ENCODE measurements at places on chromosomes 4 and X.

DNA sequence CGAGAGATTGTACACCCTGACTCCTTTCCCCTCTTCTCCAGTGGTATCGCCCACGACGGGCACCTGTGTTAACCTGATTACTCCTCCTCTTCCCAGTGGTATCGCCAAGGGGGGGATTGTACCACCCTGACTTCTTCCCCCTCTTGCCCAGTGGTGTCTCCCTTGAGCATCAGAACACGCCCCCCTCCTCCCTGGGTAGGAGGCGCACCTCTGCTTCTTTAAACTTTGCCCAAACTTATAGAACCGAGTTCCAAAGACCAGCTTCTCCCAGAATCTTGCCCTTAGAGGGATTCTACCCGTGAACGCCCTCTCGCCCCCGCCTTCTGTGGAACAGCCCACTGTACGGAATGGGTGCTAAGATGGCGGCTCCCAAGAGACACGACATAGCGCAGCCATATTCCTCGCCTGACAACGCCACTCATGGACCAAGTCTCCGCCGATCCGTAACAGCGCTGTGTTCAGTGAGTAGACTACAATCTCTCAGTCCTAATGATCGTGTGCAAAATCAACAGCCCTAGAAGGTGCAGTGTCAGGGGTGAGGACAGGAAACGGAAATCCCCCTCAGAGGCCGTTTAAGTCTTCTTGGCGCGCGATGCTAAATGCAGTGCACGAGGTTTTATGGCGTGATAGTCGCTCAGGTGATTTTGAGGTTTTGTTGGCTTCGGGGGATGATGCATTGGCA, 4.2 kb upstream of the ZNF157 start:
- DNase-seq, result peak; percentile 63

DNA sequence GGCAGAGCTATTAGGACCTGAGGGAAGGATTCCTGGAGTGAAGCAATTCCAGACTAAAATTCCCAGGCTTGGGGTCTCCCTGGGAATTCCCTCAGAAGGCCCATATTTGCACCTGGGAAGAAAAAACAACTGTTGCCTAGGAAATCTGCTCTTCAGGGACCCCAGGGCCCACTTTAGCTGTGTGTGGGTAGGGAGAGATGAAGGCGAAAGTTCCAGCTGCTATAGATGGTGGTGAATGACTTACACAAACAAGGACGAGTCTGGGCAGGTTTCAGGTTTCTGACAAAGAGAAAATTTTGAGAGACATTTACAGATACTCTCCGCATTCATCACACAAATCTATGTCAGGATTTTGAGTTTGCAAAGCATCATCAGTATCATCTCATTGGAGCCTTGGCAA, 126.1 kb downstream of the GPC3 start:
- DNase-seq, result no peak

- no peak for DNase-seq
Measured at GRCh38 chr4:187665086-187665485, 330.5 kb upstream of the ZFP42 start.

- DNase-seq, result no peak
Measured at GRCh38 chr4:31370866-31371465, 650.8 kb downstream of the PCDH7 start.

DNA sequence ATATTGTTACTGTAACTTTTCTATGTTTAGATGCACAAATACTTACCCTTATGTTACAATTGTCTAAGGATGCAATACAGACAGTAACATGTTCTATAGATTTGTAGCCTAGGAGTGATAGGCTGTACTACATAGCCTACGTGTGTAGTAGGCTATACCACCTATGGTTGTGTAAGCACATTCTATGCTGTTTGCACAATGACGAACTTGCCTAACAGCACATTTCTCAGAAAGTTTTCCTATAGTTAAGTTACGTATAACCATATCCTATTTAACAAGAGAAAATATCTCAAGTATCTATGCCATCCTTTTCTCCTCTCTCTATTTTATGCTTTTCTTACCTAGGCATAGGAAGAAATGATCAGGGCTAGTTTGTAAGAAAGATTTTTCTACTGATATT, 710.8 kb upstream of the HTR2C start:
- DNase-seq, result no peak

GRCh38 chr4:140099983-140100382, 54.0 kb downstream of the MAML3 start:
- no peak for DNase-seq

- no peak for DNase-seq
Measured at GRCh38 chrX:16839219-16839851, 30.8 kb downstream of the RBBP7 start.

GRCh38 chr4:77022560-77023179, 53.1 kb downstream of the CCNI start:
- no peak for DNase-seq

- no peak for DNase-seq
Measured at GRCh38 chrX:97639526-97639925, 755.8 kb downstream of the RPA4 start.

DNA sequence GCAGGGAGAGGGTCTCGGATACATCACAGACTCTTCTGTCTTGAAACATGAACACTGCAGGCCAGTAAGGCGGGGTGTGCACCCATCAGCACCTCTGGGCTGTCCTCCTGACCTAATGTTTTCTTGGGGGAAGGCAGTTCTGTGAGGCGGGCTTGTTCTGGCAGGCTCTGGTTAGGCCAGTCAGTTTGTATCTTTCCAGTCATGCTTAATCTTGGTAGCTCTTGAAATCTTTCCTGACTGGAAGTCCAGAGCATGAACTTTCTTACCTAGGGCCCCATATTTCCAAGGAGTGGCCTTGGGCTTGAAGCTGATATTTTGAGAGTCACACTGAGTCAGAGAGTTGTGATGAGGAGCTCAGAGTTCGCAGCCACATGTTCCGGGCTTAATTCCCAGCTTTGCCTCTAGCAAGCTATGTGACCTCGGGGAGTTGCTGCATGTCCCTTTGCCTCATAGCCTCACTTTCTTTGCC, 54.2 kb upstream of the RASSF6 start:
- DNase-seq, result no peak

- no peak for DNase-seq
Measured at GRCh38 chrX:129600981-129601424, 53.8 kb downstream of the APLN start.

DNA sequence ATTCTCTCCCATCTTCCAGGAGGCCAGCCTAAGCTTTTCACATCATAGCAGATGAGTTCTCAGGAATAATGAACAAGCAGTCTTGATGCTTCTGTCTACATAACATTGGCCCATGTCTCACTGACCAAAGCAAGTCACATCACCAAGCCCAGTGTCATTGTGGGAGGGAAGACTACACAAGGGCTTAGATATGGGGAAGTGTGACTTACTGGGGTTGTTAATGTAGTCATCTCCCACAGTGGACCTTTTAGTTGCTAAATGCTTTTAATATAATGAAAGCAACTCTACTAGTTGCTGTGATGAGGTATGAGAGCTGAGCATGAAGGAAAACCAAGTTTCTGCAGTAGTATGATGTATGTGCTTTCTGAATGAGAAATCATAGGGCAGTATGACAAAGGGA, 40.5 kb downstream of the TSPAN7 start:
- DNase-seq, result no peak

DNA sequence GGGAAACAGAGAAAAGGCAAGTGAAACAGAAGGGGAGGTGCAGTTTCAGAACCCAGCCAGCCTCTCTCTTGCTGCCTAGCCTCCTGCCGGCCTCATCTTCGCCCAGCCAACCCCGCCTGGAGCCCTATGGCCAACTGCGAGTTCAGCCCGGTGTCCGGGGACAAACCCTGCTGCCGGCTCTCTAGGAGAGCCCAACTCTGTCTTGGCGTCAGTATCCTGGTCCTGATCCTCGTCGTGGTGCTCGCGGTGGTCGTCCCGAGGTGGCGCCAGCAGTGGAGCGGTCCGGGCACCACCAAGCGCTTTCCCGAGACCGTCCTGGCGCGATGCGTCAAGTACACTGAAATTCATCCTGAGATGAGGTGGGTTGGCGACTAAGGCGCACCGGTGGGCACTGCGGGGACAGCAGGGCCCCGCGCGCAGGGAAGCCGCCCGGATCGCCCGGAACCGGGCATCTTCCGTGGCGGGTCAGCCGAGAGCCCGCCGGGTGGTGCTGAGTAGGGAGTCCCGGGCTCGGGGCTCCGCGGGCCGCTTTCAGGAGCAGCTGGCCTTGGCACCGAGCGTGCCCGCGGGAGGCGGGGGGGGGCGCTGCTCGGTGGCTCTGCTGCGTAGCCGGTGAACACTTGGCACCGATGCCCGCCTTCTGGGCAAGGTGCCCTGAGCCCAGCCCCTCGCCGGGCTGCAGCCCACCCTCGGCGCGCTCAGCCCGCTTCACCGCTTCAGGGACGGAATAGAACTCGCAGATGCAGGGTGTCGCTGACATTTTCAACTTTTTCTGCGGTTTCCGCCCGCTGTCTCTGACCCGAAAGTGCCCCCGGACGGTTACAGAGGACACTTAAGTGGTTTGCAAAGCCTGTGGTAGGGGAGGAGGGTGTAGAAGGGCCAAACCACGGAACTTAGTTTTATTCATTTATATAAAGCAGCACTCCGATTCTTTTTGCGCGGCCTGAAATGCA, at the start of gene CD38:
CD38 (plus strand) TSS at position 40 of the 953 bp plus-strand sequence; CDS start at position 127, 87 bp downstream.
- peak; percentile 60 for DNase-seq

GRCh38 chr4:139555705-139556070, 331 bp downstream of the SETD7 start:
- DNase-seq, result peak; percentile 56

DNA sequence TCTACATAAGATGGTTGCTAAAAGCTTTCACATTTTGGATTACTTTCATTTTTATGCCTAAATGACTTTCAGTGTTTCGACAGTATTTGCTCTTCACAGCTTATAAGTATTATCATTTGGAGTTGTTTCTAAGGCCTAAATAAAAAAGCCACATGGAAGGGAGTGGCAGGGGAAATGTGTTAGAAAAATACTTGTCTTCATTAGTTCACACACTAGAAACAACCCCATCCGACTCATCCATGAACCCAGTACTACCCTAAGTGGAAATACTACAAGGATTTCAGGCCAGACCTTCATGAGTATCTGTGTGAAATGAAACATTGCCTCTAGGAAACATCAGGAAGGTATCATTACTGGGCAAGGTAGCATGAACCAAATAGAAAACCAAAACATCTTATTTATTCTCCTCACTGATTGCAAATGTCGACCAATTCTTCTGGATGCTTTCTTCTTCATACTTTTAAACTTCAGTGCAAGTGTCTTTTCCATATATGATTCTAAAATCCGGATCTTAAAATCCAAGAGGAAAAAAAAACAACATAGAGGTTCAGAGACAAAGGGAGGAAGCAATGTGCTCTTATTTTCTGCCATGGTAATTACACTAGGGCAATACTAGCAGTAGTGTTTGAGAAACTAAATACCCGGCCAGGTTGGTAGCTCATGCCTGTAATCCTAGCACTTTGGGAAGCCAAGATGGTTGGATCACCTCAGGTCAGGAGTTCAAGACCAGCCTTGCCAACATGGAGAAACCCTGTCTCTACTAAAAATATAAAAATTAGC, 349.4 kb downstream of the ARHGAP24 start:
- DNase-seq, result no peak

DNA sequence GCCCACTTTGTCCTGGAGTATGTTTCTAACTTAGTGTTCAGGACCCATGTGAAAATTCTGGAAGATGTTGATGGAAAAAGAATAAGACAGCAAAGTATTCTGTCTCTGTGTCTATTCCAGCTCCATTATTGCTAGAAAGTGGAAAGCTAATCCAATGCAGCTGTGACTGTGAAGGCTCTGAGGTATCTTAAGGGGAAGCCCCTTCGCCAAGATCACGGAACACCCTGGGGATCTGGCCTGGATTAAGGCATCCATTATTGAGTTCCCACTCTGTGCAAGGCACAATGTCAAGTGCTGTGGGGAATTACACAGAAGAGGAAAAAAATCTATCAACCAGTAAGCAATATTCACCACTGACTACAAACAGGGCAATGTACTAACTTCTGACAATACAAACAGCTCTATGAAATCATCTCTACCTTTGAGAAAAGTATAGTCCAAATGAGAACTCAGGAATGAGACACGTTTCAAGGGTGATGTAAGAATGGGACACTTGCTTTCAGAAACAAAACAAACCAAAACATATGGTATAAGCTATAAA, 222.1 kb downstream of the LDB2 start:
- no peak for DNase-seq

- DNase-seq, result no peak
Measured at GRCh38 chrX:108117988-108118387, 26.4 kb downstream of the ATG4A start.

DNA sequence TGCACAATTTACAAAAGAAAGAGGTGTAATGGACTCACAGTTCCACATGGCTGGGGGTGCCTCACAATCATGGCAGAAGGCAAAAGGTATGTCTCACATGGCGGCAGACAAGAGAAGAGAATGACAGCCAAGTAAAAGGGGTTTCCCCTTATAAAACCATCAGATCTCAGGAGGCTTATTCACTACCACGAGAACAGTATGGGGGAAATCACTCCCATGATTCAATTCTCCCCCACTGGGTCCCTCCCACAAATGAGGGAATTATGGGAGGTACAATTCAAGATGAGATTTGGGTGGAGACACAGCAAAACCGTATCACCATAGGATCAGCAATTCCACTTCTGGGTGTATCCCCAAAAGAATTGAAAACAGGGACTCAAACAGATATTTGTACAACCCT, 97.5 kb upstream of the STX18 start:
- no peak for DNase-seq

GRCh38 chr4:67988991-67989390, 25.7 kb upstream of the TMPRSS11A start:
- DNase-seq, result no peak

DNA sequence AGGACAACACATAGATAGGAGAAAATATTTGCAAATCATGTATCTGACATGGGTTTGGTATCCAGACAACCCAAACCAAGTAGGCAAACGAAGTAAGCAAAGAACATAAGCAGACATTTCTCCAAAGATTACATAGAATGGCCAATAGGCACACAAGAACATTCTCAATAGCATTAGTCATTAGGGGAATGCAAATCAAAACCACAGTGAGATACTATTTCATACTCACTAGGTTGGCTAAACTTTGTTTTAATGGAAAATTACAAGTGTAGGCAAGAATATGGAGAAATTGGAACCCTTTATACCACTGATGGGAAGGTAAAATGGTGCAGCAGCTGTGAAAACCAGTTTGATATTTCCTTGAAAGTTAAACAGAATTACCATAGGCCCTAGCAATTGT, 74.7 kb downstream of the CHRNA9 start:
- DNase-seq, result no peak

DNA sequence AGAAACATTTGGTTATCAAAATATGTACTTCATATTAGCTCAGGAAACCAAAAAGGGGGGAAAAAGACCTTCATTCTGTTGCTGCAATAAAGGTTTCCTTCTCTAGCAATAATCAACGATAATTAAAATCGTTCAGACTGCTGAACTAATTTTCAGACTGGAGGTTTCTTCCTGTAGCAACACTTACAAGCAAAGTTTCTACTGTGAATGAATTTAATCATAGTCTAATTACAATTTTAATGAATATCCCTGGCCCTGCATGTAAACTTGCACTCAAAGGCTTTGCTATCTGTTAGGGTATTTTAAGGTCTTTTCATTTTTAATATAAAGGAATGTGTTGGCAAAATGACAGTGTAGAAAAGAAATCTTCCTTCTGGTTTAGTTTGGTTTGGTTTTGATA, 265.2 kb downstream of the QDPR start:
- DNase-seq, result no peak

- DNase-seq, result no peak
Measured at GRCh38 chrX:85109235-85109634, 105.6 kb downstream of the APOOL start.

GRCh38 chr4:88737307-88737941, 39.8 kb upstream of the NAP1L5 start:
- DNase-seq, result no peak
